GM12864 (cell line): ENCODE measurements at places on chromosomes 4 and X.

DNA sequence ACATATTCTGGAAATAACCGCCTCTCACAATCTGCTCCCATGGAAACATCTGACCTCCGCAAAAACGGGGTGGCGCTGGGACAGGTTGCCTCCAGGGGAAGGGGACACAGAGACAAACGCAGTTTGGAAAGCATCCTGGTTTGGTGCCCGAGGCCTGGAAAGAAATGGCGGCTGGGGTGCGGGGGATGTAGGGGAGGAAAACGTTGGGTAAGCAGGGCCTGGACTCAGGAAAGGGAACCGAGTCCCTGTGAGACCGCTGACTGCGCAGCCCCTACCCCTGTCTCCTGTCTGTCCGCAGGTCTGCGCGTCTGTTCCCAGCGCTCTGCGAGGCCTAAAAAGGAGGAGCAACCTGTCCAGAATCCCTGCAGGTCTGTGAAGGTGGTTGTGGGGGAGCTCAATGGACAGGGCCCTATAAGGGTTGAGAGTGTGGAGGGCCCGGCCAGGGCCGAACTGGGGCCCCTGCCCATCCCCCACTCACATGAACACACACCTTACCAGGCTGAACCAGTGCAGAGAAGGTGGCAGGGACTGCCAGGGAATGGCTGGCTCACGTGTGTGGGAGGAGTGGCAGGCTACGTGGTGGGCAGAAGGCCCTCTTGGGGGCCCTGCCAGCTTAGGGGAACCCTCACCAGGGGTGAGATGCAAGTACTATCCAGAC is 672 bp downstream of the TCEAL3 start:
- no peak for DNase-seq

- no peak for DNase-seq
Measured at GRCh38 chr4:71938776-71939175, 93.0 kb upstream of the NPFFR2 start.

DNA sequence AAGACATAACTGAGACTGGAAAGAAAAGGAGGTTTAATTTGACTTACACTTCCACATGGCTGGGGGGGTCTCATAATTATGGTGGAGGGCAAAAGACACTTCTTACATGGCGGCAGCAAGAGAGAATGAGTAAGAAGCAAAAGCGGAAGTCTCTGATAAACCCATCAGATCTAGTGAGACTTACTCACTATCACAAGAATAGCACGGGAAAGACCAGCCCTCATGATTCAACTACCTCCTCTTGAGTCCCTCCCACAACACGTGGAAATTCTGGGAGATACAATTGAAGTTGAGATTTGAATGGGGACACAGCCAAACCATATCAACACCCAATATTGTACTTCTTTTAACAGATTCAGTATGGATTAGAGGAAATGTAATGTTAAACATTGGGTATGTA is 646.6 kb downstream of the ANKRD50 start:
- no peak for DNase-seq

DNA sequence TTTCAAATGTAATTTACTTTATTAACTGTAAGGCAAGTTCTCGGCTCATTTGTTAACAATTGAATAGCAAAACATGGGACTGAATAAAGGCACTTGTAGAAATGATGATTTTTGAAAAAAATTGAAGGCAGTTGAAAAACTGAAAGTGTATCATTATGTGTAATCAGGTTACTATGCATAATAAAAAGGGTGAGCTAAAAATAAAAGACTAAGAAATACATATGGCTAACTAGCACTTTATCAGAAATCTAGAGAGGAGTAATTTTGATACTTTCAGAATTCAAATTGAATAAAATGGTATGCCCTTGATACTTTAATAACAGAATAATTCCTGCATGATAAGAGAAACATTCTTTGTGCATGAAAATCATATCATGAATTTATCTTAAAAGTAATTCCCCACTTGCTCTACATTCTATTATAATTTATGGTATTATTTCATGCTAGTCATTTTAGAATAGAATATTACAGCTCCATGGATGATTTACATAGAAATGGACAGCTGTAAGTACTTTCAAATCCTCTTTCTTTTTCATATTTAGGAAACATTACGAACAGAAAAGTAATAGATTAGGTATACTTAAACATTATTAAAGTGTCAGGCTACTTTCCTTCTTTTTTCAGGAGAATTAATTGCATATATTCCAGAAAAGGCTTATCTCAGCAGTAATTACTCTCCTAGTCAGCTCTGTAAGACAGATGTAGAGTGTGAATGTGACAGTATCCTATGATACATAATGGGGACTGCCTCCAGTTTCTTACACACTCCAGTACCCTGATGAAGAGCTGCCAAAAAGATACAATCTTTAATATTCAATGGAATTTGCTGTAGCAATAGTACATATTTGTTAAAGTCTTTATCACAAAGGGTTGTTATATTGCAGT is 697.3 kb downstream of the CCSER1 start:
- DNase-seq, result no peak

GRCh38 chr4:6582889-6583490 is 8.0 kb downstream of the MAN2B2 start:
- no peak for DNase-seq

DNA sequence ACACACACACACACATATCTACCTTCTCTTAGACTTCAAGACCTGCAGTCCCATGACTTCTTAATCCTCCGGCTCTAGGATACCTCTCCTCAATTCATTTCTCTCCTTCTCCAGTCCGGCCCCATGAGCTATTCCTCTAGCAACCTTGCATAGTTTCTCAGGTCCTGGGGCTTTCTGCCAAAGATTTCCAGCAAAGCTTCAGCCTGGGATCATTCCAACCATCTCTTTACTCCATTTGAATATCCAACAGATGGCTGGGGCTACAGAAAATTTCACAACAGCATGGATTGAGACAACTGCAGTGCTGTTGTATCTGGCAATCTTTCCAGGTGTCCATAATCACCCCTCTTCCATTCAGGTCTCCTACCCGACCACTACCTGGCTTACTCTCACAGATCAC is 184.1 kb downstream of the DCHS2 start:
- no peak for DNase-seq
